H54 (cell line): ENCODE measurements at places on chromosomes 5 and 9.
A peak's percentile ranks its signal among the peaks of the same experiment; 100 is the strongest.

- DNase-seq = no peak
These were observed 55.2 kb upstream of the TMEM215 start for GRCh38 chr9:32728181-32728580.

DNA sequence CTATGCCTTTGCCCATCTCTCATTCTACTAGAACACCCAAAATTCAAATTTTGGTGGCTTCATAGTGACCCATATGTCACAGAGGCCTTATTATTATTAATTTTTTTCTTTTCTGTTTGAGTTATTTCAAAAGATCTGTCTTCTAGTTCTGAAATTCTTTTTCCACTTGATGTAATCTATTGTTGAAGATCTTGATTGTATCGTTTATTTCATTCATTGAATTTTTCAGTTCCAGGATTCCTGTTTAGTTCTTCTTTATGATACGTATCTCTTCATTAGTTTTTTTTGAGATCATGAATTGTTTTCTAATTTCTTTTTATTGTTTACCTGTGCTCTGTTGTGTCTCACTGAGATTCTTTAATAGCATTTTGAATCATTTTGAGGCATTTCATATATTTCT lies 24.6 kb upstream of the APBA1 start:
- no peak for DNase-seq

DNA sequence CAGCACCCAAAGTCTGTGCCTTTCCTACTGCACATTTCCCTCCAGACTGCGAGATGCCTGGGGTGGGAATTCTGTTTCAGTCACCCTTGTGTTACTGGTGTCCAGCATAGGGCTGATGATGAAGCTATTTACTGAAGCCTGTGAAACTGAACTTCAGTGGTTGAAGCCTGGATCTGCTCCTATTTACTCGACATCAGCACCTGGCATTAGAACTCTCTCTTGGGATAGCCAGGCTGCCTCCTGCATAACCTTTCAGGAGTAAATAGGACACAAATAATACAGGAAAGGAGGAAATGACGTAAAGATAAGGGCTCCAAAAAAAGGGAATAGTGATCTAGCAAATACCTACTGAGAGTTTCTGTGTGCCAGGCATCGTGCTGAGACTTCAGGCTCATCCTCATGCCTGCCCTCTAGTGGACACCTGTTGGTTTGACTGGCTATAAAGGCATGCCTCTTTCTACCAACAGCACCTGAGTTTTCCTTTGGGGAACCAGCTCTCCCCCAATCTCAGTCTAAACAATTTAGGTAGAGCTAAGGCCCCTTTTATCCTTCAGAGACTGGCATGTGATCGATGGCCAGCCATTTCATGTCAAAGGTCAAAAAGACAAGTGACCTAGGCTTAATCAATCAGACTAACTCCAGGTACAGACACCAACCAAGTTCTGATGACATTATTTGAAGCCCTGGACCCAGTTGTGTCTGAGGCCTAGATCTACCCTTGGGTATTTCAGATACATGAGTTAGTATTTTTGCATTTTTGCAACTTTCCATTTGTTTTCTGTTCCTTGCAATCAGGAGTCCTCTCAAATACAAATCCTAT lies 192.1 kb upstream of the TRIM32 start:
- no peak for DNase-seq

DNA sequence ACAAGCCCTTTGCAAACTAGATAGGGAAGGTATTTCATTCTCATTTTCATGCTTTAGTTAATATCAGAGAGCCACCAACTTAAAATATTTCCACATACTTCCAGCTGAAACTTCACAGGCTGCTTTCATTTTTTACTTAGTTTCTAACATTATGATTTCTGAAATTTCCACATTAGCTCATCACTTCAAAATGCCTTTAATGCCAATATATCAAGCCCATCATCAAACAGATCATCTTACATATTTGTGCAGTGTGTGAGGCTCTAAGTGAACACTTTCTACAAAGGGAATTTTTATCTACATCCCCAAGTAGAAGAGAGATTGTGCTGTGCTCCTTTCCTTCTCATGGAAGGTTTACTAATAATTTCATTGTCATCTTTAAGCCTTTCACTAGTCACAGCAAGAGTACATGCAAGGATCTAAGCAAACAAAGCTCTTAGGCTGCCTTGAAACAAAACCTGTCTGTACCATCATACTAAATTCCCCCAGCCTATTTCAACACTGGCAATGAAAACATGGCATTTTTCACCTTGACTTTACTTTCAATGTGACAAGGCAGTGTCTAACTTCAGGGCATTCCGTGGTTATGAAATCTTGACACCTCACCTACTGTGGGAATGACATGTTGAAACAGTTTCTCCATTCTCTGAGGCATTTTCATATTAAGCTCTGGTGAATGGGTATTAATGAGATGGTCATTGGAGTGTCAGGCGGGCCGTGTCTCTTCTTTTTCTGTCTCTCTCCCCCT lies 45.4 kb downstream of the PPP2R2B start:
- no peak for DNase-seq

DNA sequence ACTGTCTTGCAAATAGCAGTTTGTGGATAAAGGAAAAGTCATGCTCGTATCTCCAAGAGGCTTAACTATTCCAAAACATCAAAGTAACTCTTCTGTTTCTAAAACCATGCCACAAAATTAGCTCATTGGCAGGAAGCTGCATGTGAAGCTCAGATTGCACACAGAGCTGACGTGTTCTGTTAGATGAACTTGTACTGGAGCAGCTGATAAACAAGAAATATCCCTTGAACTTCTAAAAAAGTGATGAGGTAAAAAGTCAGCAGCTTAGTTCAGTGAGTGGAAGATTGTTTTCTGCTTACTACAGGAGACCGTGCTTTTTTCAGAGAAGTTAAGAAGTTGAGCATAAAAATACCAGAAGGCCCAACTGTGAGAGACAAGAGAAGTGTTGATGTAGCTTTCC lies 113.2 kb downstream of the SLC12A2 start:
- no peak for DNase-seq

DNA sequence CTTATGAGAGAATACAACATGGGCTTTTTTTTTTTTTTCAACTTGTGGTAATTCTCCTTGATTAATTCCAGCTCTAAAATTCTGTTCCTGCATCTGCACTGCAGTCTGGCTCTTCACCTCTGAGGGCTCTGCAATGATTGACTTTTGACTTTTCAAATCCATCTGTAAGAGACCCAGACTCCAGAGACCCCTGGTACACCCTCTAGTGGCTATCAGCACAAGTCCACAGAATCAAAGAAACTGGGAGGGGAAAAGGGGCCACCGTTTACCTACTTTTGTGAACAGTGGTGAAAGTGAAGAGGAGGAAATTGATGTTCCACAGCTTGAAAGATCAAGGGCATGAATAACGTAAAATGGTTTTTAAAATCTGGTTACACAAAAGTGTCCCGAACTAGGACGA lies 151.6 kb downstream of the SLIT3 start:
- DNase-seq = no peak

DNA sequence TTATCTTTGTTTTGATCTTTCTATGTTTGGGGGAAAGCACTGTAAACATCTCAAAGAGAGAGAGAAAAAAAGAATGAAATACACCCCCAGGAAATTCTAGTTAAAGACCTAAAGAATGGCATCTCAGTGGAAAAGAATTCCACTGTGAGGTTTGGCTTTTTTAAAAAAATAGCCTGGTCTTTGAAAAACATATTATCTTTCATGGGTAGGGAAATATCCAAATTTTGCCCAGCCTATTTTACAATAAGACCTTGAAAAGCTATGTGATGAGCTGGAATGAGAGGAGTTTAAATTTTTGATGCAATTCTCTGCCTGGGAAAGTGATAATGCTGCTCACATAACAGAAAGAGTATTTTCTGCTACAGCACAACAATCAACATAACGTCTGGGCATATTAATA lies 348.1 kb upstream of the WWC1 start:
- no peak for DNase-seq

GRCh38 chr5:111930905-111931461 lies 174.0 kb upstream of the NREP start:
- no peak for DNase-seq

DNA sequence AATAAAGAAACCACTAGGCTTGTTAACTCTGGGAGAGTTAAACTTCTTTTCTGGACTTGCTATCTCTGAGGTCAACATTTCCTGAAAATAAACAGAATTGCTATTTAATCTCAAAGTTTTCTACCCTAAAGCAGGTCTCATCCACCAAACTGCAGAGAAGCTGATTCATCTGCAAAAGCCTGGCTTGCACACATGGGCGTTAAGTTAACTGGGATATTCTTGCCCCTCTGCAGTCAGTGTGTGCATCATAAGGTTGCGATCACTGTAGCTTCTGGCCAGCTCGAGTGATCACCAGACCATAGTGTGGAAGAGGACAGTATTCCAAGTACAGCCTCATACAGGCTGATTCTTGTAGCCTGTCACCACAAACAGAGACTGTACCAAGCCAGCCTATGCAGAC lies 99.2 kb downstream of the SPOCK1 start:
- no peak for DNase-seq

DNA sequence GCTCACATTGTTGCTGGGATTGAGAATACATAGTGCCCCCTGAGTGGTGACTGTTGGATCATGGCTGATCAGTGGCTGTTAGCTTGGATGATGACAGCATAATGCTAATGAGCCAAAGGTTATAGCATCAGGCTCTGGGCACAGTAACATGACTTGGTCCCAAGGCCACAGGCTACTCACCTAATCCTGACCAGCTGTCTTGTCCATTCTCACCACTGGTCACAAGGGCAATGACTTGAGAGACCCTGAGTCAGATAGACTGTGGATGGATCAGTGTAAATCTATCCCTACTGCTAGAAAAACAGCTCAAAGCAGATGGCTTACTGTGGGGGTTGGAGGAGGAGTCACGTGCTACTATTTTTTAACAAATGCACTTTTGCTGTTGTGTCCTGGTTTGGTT lies 74.7 kb downstream of the AOPEP start:
- no peak for DNase-seq

DNA sequence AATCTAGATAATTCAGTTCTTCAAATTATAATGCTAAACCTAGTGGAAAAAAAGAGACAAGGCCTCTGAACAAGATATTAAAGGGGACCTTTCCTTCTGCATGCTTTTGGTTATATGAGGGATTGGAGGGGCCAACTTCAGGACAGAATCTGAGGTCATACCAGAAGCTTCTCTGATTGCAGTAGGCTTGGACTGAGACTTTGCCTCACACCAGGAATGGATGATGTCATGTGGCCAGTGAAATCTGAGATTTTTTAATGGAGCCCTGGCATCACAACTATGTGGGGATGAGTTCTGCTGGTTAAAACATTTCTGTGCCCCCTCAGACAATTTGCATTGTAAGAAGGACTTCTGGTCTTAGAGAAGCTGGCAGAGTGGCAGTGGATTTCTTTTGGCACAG lies 88.6 kb downstream of the ANGPTL2 start:
- no peak for DNase-seq

- no peak for DNase-seq
These were observed 20.6 kb upstream of the SV2C start for GRCh38 chr5:76062502-76063041.

GRCh38 chr9:114119242-114120191 lies 20.4 kb upstream of the KIF12 start:
- no peak for DNase-seq

DNA sequence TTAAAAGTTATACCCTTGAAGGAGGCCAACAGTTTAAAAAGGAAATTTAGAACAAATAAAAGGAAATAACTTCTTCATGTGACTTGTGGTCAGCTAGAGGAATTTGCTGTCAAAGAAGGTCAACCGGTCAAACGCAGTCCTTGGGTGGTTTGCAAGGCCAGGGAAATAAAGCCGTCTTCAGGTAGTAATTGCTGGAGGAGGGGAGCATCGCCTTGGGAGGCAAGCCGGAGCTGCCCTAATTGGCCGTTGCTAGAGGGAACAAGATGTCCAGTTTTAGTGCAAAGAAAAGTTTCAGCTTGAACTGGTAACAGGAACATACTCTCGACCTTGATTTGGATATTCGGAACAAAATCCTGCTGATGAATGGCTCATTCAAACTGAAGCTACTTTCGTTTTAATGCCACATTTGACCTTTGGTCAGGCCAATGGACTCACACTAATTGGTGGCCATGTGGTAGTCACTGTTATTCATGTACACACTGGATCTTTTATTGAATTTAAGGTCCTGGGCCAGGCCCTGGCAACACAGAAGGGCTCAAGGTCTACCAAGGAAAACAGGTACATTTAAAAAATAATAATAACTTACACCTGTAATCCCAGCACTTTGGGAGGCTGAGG lies 47.0 kb upstream of the MYO10 start:
- no peak for DNase-seq

GRCh38 chr5:39720136-39720535 lies 295.4 kb upstream of the DAB2 start:
- no peak for DNase-seq

DNA sequence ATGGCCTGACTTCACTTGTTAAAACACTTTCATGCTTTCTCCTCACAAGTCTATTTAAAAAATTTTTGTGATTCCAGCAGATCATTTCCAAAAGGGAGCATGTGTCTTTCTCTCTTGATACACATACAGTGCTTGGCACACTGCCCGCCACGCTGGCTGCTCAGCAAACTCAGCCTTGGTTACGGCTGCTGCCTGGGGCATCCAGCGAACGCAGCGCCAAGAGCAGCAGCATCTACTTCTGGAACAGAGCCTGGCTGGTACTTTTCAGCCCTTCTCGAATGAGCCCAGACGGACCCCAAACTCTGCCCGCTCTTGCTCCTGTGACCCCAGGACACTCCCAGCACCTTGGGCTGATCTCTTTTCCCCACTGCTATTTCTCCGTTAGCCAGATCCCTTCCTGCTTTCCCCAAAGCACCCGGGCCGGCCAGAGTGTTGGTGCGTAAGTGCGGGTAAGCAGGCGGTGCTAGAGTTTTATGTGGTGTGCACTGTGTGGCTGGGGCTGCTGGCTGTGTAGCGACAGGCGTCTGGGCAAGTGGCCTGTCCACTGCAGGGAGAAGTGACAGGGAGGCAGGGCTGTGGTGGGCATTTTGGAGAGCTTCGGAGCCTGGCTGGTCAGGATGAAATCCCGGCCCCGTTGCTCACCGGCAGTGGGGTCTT lies 73.2 kb downstream of the SH3PXD2B start:
- DNase-seq = no peak

DNA sequence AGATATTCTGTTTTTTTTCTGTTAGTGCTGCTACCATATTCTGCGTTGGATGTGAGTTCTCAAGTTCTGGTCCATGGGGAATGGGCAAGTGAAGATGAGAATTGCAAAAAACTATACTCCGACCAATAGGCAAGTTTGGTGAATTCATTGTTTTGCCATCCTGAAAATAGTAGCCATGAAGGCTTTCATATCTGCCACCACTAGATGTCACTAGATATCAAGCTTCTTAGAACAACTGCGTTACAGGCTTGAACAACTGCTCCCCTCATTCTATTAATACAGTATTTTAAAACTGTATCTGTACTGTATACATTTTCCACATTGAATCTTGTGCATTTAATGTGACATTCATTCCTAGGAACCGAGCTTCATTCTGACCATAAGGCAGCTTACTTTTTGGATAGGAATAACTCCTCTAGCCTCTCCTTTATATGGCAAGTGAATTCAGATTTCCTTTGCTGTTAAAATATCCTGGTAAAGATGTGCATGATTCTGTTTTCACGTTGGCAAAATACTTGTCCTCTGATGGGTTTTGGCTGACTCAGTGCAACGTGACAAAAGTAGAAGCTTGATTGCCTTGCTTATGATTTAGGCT lies 163.6 kb downstream of the SREK1 start:
- peak; percentile 32 for DNase-seq
